Caki2 (cell line): ENCODE measurements at places on chromosomes 6 and 20.

GRCh38 chr6:144443157-144443556 is 158.0 kb downstream of the UTRN start:
- no peak for DNase-seq

DNA sequence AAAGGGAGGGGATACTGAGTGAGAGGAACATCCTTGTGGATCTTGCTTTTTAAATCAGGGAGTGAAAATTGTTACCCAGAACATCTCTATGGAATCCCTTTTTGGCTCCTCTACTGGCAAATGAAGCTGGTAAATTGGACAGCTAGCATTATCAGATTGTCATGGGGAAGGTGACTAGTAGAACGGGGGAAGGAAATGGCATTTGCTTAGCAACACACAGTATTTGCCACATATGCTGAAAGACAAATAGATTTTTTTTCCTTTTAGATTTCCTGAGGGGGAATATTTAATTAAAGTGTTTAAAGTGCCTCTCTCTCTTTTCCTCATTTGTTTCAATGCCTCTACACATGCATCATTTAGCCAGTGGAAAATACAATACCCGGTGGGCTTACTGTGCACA is 573.5 kb downstream of the BCKDHB start:
- DNase-seq, result no peak

GRCh38 chr20:32089637-32090362 is 19.7 kb upstream of the TM9SF4 start:
- no peak for DNase-seq

DNA sequence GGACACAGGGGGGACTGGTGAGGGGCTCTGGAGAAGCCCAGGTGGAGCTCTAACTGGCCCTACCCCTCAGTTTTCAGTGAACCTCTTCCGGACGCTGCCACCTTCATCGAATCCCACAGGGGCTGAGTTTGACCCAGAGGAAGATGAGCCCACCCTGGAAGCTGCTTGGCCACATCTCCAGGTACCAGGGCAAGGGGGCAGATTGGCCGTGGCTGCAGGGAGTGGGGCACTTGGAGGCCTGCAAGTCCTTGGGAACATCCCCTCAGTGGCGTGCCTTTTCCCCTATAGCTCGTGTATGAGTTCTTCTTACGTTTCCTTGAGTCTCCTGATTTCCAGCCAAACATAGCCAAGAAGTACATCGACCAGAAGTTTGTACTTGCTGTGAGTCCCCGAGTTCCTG is 6.6 kb downstream of the MEA1 start:
- no peak for DNase-seq

DNA sequence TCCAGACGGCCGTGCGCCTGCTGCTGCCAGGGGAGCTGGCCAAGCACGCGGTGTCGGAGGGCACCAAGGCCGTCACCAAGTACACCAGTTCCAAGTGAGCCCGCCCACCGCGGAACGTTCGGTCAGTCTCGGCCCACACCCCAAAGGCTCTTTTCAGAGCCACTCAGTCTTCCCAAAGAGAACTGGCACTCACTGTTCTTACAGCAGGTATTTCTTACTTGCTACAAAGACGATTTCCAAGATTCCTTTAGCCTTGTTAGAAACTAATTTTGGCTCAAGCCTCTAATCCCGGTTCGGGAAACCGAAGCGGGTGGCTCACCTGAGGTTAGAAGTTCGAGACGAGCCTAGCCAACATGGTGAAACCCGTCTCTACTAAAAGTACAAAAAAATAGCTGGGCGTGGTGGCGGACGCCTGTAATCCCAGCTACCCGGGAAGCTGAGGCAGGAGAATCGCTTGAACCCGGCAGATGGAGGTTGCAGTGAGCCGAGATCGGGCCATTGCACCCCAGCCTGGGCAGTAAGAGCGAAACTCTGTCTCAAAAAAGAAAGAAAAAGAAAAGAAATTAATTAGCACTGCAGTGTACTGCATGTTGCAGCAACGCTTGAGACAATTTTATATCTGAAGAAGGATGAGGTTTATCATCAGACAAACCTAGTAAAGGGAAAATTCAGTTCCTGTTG is 73.1 kb downstream of the OR2B2 start:
- no peak for DNase-seq

GRCh38 chr6:28953039-28953584 is 29.3 kb upstream of the TRIM27 start:
- DNase-seq, result peak; percentile 68

DNA sequence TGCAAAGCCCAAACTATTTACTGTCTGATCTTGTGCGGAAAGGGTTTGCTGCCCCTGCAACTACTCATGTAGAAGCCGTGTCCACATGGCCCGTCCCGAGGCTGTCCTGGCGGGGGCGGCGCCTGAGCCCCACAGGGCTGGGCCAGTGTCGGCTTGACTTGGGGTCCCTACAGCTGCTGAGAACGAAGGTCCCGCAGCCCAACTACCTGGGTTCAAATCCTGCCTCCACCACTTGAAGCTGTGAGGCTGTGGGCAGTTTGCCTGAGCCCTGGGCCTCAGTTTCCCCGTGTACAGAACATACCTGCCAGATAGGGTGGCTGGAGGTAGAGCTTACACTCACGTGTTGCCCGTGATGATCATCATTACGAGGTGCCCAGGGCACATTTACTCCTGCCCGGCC is 111.1 kb downstream of the SULF2 start:
- no peak for DNase-seq

DNA sequence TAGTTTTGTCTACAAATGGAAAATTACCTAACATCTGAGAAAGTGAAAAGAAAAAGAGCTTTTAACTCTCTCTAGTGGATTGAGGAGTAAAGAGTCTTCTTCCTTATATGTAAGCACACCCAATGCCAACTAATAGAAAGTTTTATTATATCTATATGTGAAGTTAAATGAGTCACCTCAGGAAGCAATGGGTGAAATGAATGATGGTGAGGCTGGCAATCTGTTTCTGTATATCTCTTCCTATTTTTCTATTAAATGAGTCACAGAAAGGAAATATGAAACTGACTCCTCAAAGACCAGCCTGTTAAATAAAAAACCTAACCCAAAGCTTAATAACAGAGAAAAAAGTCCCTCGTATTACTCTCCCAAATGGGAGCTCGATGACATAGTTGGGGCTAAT is 71.3 kb downstream of the OTOR start:
- DNase-seq, result no peak

- no peak for DNase-seq
Measured at GRCh38 chr20:48214601-48215000, 429.3 kb upstream of the SULF2 start.

- DNase-seq, result peak; percentile 87
Measured at GRCh38 chr20:17562804-17563305, 7.0 kb upstream of the DSTN start.

DNA sequence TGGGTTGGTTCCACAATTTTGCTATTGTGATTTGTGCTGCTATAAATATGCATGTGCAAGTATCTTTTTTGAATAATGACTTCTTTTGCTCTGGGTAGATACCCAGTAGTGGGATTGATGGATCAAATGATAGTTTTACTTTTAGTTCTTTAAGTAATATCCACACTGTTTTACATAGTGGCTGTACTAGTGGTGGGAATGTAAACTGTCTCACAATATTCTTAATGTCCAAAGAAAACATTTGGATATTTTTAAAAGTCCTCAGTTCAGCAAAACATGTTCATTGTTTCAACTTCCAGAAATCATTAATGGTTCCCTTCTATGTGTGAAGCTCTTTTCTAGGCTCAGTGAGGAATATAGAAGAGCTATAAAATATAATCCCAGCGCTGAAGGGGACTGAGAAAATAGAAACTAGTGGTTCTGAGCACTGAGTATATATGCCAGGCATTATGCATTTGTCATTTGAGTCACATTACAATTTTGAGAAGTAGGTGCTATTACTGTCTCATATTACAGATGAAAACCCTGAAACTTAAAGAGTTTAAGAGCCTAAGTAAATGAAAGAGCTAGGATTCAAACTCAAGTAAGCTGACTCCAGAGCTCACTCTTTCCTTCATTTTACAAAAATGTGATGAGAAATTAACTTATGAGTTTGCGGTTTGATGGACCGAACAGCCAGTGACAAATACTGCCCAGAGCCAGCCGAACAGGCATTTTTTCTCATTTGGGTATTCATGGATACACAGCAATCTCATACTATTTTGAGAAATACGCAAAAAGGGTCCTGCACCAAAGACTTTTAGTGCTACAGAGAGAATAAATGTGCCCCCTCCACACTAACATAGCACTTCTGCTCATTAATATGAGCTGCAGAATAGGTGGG is 250.1 kb downstream of the TBX18 start:
- no peak for DNase-seq

- DNase-seq, result no peak
Measured at GRCh38 chr20:37326666-37327065, 19.3 kb upstream of the SRC start.

GRCh38 chr6:87487555-87487954 is 14.8 kb downstream of the SLC35A1 start:
- no peak for DNase-seq

DNA sequence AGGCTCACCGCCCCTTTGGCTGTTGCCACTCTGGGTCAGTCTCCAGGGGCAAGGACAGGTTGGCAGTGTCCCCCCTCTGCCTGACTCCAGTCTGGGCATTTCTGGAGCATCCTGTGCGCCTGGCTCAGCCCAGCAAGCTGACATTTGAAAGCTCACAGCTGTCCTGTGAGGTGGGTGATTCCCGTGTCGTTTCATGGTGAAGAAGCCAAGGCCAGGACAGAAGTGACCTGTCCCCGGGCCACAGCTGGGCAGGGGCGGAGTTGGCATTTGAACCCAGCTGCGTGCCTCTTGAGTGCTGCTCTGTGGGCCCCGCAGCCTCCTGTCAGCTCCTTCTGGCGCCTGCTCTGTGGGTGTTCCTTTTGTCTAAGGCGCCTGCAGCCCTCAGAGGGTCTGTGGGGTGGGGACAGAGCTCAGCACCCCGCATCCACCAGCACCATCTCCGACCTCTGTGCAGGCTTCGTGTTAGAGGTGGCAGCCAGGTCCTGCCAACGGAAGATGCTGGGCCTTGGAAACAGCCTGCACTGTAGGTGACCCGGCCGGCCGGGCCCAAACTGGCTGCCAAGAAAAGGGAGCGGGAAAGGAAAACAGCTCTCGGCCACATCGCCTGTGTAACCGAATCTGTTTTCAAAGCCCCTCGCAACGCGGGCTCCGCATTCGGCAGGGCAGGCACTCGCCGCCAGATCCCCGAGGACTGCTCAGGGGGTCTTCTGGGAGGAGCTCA is 5.8 kb upstream of the GATA5 start:
- DNase-seq, result no peak

GRCh38 chr6:111711984-111712752 is 106.5 kb upstream of the TRAF3IP2 start:
- DNase-seq, result no peak

GRCh38 chr6:126374372-126374771 is 34.5 kb downstream of the CENPW start:
- DNase-seq, result no peak

DNA sequence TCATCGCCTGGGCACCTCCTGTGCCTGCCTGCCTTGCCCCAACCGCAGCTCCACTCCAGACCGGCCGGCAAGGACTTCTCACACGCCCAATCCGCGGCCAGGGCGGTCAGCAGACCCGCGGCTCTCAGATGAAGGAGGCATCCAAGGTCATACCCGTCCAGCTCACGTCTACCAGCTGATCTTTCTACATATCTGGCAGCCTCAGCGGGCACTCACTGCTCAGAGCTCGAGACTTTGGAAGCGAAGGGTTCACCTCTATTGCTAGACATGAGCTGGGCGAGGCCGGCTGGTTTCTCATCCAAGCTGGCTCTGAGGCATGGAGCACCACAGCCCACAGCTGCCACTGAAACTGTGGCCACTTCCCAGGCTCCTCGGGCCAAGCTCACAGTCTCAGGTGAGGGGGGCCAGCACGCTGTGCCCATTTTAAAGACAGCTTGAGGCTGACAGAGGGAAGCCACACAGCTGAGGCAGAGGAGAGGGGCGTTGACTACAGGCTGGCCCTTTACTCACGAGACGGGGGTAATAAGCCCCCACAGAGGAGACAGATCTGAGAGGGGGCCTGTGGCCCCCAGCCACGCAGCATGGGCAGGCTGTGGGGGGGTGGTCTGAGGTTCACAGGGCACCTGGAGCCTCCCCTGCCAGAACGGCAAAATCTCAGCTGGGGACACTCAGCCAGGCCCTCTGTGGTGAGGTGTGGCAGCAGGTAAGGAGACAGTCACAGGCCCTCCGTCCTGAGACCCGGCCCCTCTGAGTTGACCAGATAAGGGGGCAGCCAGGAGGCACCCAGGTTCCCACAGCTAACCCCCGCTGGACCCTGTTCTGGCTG is 2.0 kb downstream of the LAMA5 start:
- peak; percentile 40 for DNase-seq

DNA sequence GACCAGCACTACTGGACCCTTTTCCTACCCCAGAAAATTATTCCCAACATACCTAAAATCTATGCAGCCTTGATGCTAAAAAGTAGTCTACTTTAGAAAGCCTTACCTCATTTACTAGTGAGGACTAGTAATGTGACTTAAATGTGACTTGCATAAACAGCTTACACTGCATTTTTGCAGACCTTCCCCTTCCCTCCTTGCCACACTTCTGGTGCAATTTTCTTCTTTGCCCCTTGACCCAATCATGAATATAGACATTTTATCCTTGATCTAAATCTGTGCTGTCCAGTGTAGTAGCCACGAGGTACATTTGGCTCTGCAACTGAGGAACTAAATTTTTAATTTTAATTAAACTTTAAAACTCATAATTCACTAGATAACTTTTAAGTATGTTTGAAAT is 7.0 kb upstream of the ZKSCAN8 start:
- no peak for DNase-seq

- DNase-seq, result no peak
Measured at GRCh38 chr6:36643977-36644376, 34.5 kb upstream of the CDKN1A start.

GRCh38 chr6:161549977-161550655 is 276.3 kb upstream of the AGPAT4 start:
- peak; percentile 7 for DNase-seq

DNA sequence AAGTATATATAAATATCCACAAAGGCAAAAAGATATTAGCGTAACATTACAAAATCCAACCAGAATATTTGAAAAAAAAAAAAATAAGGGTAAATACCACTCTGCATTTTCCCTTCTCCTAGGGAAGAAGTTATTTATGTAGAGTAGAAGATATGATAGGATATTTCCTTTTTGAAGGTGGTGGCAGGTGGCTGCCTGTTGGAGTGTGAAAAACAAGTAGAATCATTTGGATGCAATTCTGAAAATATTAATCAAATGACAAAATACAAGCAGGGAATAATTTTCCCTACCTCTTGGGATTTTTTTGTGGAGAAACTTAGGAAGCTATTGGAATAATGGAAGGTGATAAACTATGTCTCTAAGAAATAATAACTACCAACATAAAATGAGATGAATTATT is 62.5 kb upstream of the OGFRL1 start:
- DNase-seq, result no peak

DNA sequence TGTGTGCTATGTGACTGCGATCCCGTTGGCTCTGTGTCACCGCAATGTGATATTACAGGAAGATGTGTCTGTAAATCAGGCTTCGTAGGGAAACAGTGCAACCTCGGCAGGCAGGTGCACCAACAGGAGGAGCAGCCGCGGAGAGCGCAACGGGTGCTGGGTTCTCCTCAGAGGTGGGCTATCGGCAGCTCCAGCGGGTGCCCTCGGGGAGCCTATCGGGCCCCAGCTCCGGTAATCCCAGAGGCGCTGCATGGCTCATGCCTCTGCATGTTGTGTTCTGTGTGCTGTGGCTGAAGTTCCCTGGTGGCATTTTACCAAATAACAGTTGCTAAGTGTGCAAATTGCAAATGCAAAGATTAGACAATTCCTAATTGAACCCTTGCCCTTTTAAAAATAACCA is 409.9 kb downstream of the LAMA2 start:
- DNase-seq, result no peak
